Foreskin fibroblast (primary cell): ENCODE measurements at places on chromosomes 3 and 15.

DNA sequence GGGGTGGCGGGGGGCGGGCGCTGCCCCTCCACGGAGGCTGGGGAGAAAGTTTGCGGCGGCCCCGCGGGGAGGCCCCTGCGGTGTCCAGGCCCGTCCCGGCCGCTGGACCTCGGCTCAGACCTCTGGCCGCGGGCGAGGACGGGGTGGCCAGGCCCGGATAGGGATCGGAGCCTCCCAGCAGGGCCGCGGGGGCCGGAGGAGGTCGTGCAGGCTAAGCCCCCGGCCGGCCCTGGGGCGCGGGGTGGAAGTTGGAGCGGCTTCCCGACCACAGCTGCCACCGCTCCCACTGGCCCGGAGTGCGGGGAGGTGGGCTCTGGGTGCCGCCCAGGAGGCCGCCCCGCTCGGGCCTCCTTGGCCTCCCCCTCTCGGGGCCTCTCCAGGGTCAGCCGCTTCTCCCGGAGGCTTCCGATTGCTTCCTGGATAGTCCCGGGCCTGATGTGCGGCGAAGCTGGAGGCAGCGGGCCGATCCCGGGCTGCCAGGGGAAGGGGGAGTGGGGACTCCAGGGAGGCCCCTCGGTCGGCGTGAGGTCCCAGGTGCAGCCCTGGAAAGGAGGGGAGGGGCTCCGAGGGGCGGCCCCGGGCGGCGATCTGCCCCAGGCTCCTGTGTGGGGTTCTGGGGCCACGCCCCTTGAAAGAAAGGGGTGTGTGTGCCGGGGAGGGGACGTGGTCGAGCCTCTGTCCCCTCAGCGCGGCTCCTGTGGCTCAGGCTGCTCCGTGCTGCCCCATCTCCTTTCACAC is 907 bp downstream of the PLXNA1 start:
- peak; percentile 63 for DNase-seq

DNA sequence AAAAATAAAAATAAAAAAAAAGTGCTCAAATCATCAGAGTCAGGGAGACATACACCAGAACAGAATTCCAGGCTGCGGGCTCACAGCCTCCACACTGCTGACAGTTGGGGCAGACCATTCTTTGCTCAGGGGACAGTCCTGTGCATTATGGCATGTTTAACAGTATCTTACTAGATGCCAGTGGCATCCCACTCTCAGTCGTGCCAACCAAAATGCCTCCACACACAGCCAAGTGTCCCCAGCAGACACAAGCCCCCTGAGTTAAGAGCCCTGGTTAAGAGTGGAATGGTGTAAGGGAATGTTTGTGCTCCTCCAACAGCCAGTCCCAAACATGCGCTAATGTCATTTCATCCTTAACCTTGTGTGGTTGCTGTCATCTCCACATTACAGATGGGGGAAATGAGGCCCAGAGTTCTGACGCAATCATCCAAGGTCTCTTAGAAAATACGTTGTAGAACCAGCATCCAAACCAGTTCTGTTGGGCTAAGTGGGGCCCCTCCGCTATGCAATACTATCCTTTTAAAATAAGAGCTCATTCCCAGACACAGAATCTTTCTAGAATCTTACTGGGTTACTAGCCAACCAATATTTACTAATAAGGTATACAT is 26.0 kb downstream of the CFAP92 start:
- DNase-seq, result no peak

GRCh38 chr3:58082047-58082446 is 73.8 kb downstream of the FLNB start:
- peak; percentile 37 for DNase-seq

GRCh38 chr3:197458179-197458707 is 97.5 kb downstream of the BDH1 start:
- DNase-seq, result no peak

GRCh38 chr3:51585871-51586270 is 47.4 kb downstream of the RAD54L2 start:
- DNase-seq, result no peak

DNA sequence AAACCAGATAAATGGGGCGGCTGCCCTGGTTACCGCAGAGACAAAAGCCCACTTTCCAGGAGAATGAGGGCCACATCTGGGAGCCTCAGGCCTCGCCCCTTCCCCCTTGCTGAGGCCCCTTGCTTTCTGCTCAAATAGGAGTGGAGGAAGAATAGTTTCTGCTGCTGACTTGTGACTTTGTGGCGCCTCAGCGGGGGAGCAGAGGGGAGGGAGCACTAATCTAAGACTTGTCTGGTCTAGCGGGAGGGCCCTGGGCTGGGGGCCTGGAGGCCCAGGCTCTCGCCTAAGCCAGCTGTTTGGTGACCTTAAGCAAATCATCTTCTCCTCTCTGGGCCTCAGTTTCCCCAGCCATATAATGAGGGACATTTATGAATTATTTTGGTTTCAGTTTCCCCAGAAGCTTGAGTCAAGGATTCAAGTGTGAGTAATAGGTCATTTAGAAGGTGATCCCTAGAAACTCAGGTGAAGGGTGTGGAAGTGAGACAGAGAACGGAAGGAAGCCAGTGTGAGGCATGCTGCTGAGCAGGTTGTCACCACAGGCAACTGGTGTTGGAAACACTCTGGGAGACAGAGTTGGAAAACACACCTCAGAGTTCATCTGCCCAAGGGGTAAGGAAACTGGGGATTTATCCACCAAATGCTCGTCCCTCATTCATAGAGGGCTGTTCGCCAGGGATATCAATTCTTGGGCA is 25.9 kb upstream of the SMAD3 start:
- DNase-seq, result no peak

DNA sequence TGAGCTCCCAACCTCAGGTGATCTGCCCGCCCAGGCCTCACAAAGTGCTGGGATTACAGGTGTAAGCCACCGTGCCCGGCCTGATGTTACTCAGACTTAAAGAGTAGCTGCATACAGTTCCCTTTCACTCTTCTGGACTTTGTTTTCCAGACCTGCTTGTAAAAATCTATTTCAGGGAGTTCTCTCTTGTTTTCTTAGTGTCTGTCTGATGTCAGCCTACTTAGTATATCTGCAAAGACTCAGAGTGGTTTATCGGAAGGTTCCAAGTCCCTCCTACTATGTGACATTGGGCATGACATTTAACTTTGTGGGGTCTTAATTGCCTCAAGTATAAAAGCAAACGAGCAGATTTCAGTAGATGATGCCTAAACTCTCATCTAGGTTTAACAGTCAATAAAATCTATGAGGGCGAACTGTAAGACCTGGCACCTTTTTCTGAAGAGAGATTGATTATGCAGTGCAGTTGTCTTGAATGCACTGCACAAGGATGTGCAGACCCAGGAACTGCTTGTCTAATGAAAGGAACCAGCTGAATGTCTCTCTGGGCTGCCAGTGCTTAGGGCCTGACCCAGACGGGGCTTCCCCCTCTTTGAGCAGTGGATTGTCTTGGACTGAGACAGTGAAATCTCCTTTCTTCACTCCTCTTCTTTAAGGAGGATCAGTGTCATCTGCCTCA is 301.4 kb downstream of the PTPRG start:
- no peak for DNase-seq

GRCh38 chr3:27976933-27977332 is 254.8 kb upstream of the EOMES start:
- DNase-seq, result peak; percentile 60

GRCh38 chr3:98745718-98746117 is 17.4 kb upstream of the ST3GAL6 start:
- DNase-seq, result no peak

- no peak for DNase-seq
These were observed 543.1 kb upstream of the NECTIN3 start for GRCh38 chr3:110528305-110529121.

DNA sequence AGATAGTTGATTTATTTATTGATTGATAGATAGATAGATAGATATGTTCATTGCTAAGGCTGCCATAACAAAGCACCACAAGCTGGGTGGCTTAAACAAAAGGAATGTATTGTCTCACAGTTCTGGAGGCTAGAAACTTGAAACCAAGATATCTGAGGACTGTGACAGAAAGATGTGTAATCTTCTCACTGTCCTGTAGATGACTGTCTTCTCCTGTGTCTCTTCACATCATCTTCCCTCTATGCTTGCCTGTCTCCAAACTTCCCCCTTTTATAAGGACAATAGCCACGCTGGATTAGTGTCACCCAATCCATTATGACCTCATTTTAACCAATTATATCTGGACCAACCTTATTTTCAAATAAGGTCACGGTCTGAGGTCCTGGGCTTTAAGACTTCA is 40.9 kb downstream of the GNB4 start:
- peak; percentile 34 for DNase-seq

DNA sequence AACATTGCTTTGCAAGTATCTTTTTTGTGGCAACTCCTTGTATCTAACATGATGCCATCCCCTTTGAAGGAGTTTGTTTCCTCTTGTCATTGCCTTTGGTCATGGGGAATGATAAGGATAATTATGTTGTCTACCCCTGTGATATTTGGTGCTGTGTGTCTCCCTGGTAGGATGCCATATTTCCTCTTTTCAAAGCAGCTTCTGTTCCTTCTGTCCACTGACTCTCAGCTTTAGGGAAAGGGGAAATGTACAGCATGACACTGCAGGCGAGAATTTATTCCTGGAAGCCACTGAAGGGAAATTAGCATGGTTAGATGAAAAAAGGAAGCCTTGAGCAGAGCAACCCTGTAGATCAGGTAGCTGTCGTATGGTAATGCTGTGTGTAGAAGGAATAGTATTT is 576.7 kb downstream of the CADM2 start:
- no peak for DNase-seq

GRCh38 chr3:6260551-6261191 is 600.2 kb upstream of the GRM7 start:
- DNase-seq, result no peak

DNA sequence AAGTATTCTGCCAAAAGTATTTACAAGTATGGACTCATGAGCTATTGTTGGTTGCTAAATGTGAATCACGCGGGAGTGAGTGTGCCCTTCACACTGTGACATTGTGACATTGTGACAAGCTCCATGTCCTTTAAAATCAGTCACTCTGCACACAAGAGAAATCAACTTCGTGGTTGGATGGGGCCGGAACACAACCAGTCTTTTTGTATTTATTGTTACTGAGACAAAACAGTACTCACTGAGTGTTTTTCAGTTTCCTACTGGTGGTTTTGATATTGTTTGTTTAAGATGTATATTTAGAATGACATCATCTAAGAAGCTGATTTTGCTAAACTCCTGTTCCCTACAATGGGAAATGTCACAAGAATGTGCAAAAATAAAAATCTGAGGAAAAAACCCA is 30.3 kb downstream of the SYNM start:
- DNase-seq, result peak; percentile 23

DNA sequence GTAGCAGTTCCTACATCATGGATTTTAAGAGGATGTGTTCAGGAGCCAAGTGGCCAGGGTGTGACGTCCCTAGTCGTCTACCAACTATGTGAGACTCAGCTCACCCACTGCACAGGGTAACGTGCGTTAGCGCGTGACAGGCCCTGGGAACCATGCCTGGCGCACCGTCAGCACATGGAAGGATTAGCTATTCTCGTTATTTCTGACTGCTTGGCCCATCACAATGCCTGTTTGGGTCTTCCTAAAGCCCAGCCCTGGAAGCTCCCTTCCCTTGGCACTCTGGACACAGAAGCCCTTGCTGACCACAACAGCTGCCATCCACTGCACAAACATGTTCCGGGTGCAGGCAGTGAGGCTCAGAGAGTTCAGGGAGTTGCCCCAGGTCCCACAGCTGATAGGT is 91.0 kb upstream of the RPL32 start:
- no peak for DNase-seq

- DNase-seq, result no peak
These were observed 419.5 kb upstream of the PROK2 start for GRCh38 chr3:72204452-72204851.

DNA sequence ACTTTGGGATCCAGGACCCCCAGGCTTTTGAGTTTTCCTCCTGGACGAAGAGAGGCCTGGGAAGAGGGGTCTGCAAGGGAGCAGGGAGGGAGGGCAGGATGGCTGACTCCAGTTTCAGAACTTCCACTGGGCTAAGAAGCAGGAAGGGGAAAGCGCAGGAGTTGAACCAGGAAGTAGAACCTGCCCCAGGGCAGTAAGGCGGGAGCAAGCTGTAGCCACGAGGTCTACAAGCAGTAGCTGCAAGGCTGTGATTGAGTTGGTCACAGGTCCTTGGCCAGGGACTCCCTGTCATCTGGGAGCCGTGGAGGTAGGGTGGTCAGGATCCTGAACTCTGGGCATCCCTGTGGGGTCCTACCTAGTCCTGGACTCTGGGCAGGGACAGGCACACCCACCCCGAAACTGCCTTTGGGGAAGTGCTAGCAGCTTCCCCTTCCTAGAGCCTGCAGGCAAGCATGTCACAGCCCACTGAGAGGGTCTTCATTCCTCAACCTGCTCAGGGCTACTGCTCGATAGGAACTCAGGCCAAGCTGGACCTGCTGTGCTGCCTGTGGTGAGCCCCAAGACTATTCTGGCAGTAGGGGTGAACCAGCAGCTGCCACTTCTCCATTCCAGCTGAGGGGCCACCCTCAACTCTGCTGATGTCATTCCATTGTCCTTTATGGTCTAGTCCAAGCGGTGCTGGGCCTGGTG is 5.8 kb upstream of the GNAI2 start:
- DNase-seq, result no peak

GRCh38 chr15:100234158-100235029 is 107.4 kb downstream of the ADAMTS17 start:
- no peak for DNase-seq

- DNase-seq, result peak; percentile 75
These were observed 97.3 kb downstream of the NPAP1 start for GRCh38 chr15:24772686-24773373.

DNA sequence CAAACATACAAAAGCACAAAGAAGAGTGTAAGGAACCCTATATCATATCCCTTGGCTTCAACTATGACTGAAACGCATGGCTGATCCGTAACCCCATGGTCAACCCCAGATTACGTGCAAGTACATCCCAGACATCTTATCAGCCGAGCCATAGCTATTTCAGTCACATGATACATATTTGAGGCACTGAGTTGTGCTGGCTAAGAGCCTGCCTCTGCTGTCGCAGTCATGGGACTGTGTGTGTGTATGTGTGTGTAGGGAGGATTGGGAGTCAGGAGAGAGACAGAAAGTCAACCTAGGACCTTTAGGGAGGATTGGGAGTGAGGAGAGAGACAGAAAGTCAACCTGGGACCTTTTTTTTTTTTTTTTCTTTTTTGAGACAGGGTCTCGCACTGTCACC is 8.4 kb downstream of the ST6GAL1 start:
- peak; percentile 21 for DNase-seq

GRCh38 chr15:93505506-93505905 is 416.5 kb upstream of the RGMA start:
- no peak for DNase-seq

- DNase-seq, result no peak
These were observed 1297.6 kb upstream of the ALCAM start for GRCh38 chr3:104069114-104069513.

DNA sequence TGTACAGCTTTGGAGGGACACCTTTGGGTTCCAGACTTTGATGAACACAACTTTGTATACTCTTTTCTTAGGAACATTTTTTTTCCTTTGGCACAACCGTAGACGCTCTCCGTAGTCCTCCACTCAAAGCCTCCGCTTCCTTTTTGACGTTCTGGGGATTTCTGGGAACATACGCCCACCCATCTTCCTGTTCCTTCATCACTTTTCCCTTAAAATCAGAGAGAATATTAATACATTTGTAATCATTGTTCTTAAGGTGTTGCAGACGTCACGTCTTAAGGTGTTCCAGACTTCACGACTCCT is 405 bp upstream of the SPG21 start:
- DNase-seq, result no peak
